RKO (cell line): ENCODE measurements at places on chromosomes 11 and 22.

GRCh38 chr22:29396126-29396525 is 7.8 kb upstream of the AP1B1 start:
- DNase-seq = no peak

DNA sequence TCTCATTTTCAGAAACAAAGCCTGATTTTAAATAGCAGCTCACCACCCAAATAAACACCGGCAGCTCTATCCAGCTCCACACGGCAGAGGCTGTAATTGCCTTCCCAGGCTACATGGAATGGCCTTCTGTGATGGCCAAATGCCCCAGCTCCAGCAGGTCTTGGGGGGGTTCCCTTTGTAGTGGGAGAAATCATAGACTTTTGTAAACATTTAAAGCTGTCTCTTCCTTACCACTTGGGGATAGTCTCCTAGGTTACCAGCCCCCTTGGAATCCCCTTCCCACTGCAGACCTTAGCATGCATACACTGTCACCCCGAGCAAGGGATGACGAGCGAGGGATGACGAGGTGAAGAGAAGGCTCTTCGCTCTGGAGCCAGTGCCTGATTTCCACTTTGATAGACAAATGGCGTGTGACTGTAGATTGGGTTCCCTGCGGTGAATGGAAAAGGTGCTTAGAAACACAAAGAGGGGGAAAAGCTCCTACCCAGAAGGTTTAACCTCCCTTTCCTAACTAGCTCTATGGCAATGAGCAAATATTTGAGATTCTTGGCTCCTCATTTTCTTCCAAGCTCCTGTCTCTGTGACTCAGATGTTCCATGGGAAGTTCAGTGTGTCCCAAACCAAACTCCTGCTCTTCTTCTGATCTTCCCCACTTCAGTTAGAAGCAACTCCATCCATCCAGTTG is 108.0 kb upstream of the CADM1 start:
- no peak for DNase-seq

DNA sequence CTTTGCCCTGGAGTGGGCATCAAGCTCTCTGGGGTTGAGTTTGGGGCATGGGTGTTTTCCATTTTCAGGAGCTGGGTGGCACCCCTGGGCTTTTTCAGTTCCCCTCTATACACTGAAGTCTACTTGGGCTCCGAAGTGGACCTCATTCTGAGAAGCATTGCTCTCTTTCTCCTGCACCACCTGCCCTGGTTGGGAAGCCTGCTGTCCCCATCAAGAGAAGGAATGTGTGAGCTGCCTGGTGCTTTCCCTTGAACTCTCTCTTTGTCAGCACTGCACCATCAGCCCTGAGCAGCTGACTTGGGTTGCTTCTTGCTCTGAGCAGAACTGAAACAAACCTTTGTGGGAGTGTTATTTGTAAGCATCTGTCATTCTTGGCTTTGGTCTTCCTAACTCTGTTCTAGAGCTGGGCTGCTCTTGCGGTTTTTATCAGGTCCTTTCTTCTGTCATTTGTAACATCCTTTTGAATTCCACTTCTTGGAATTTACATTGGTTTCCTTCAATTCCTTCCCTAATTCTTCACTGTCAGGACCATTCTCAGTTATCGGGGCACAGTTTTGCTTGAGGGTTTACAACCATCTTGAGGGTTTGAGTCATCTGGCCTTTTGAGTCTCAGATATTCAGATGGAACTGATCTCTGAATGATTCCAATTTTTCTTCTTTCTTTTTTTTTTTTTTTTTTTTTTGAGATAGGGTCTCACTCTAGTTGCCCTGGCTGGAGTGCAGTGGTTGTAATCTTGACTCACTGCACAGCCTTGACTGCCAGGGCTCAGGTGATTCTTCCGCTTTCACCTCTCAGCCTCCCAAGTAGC is 20.5 kb downstream of the UBE2L3 start:
- no peak for DNase-seq

DNA sequence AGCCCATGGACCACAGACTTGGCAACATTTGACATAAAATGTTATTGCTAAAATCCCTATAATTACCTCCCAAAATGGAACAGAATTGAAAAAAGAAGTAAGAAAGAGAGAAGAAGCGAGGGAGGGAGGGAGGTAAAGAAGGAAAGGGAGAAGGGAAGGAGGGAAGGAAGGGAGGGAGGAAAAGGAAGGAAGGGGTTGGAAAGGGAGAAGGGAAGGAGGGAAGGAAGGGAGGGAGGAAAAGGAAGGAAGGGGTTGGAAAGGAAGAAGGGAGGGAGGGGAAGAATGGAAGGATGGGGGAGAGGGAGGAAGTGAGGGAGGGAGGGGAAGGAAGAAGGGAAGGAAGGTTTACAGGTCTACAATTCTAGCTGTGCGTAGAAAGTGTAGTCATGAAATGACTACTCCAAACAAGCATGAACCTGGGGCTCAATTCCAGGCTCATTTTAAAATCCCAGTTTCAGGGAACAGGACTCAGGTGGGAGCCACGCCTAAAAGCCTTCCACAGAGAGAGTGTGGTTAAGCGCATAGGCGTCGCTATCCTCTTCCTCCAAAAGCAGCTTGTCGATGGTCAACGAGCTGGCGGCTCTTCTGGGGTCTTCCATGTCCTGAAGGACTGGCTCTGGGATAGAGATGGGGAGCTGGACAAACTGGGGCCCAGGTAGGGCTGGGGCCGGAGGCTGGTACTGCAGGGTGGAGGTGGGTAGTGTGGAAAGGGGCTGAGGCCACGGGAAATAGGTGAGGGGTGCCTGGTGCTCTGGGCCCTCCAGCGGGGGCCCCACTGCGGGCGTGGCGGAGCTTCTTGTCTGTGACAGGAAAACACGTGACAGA is 25.1 kb downstream of the POU2AF1 start:
- DNase-seq = no peak

GRCh38 chr11:10456519-10456918 is 1.5 kb downstream of the AMPD3 start:
- DNase-seq = no peak

- no peak for DNase-seq
Observed at GRCh38 chr22:43260331-43261231, 73.6 kb upstream of the TTLL12 start.

GRCh38 chr11:69280451-69280850 is 13.5 kb upstream of the MYEOV start:
- DNase-seq = no peak

- DNase-seq = no peak
Observed at GRCh38 chr22:37222440-37222971, 10.2 kb upstream of the SSTR3 start.

DNA sequence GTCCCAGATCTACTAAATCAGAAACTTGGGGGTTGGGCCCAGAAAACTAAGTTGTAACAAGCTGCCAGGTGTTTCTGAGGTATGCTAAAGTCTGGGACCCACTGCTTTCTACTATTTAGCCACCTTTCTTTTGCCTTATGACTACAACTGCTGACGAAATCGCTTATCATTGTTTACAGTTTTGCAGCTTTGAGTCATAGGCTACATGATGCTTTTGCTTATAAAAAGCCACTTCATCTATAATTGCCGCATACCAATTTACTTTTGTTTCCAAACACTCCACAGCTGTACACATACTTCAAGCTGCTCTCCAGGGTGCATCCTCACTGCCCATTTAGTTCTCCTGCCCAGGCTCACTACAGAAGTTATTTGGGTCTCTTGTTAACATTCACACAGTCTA is 144.7 kb downstream of the ENTHD1 start:
- peak; percentile 9 for DNase-seq

- no peak for DNase-seq
Observed at GRCh38 chr22:46087816-46088277, 62.5 kb upstream of the PPARA start.

- no peak for DNase-seq
Observed at GRCh38 chr11:1864231-1864630, 11.3 kb downstream of the LSP1 start.

DNA sequence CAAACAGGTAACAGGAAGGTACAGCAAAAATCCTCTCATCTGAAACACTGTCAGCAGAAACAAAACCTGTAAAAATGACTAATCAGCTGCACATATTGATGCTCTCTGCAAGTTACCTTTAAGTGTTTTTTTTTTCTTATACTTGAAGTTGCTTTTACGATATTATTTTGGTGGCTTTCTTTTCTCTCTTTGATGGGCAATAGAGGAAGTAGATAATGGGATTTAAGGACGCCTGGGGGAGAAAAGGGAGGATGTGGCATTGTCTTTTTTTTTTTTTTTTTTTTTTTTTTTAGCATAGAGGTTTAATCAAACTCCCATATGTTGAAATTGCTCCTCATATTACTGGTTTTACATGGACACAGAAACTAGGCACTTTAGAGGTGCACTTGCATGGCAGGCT is 11.4 kb upstream of the ADSL start:
- no peak for DNase-seq

DNA sequence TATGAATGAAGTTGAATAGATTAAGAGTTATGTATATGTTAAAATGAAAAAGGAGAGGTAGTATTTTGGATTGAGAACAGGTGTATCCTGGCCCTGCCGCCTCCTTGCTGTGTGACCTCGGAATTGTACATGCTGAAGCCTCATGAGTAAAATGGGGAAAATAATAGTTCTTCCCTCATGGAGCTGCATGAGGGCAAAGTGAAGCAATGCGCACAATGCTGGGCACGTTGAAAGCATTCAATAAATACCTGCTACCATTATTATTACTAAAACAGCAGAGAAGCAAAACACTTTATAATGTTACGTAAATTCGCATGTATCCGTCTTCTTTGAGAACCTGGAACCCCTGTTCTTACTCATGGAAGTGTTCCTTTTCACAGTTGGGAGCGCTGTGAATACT is 5.7 kb downstream of the AMOTL1 start:
- DNase-seq = no peak

- no peak for DNase-seq
Observed at GRCh38 chr11:116638463-116638862, 134.3 kb downstream of the BUD13 start.

DNA sequence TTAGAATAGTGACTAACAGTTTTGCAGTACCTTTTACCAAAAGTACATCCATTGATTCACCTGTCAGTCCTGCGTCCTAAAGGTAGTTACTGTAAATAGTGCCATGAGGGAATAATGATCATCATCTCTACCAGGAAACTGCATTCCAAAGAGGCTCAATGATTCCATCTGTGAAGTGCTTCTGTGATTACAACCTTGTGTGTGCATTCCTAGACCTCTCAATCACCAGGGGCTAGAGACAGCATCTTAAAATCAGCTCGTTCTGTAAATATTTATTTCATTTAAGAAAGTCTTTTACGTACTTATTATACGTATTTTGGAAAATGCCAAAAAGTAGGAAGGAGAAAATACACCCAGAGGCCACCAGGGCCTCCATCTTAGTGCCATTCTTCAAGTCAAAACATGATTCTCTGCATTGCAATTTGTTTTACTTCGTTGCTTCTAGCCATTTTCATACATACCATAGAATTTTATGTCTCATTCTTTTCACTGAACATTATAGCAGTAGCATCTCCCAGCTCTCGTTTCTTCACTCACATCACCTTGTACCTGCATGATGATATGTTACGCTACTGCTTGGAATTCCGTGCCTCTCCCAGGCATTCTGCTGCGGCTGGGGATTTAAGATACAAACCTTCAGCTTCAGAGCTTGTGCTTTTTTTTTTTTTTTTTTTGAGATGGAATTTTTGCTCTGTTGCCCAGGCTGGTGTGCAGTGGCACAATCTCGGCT is 117.0 kb downstream of the SEZ6L start:
- DNase-seq = no peak

DNA sequence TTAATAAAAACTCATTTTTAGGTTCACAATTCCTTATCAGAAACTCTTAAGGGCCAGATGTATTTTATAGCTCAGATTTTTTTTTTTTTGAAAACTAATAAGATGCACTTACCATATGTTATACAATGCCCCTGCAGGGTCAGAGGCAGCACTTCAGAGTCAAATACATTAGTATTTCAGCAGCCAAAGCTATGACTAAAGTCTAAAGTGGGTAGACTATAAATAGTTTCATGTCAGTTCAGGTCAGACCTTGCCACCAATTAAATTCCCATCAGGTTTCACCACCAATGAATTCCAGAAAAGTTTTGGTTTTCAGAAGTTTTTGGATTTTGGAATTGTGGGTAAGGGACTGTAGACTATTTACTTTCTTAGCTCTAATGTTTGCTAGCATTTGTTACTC is 75.9 kb downstream of the FAM83F start:
- peak; percentile 27 for DNase-seq

DNA sequence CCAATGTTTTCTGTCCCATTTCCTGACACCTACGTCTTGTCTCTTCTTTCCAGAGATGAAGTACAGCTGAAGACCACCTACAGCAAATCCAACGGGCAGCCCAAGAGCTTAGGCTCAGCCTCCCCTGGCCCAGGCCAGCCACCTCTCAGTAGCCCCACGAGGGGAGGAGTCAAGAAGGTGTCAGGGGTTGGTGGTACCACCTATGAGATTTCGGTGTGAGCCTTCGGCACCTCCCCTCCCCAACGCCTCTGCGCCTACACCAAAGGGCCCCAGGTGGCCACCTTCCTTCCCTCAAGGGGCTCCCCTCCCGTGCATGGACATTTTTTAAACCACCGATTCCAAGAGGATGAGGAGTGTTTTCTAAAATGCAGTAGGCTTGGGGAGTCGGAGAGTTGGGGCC is 12.2 kb downstream of the MED19 start:
- DNase-seq = no peak

DNA sequence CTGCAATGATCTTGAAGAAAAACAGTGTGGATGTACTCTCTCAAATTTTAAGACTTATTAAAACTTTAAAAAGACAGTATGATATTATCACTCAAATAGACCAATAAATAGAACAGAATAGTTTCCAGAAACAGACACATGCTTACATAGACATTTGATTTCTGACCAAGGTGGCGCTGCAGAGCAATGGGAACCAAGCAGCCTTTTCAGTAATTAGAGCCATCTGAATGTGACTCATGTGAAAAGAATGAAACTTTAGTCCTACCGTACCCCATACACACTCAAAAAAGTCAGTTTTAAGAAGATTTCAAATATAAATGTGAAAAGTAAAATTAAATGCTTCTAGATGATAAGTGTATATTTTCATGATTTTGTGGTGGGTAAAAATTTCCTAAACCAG is 74.2 kb upstream of the MS4A8 start:
- peak; percentile 84 for DNase-seq

- no peak for DNase-seq
Observed at GRCh38 chr11:74434528-74434927, 32.8 kb downstream of the KCNE3 start.

DNA sequence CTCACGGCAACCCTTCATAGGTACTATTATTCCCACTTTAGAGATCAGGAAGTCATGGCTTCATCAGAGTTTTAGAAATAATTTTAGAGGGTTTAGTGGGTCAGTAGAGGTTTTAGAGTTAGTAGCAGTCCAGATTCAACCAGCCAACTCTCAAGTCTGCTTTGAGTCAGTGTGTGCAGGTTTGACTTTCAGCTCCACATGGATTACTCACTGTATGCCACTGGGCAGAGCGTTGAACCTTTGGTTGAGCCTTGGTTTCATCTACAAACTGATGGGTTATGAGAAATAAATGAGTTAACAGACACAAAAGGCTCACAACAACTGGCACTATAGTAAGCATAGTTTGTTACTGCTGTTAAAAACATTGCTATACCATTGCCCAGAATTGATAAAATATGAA is 19.0 kb upstream of the TP53AIP1 start:
- DNase-seq = no peak
